ENCODE measurements at places on chromosomes 2 and 18.

DNA sequence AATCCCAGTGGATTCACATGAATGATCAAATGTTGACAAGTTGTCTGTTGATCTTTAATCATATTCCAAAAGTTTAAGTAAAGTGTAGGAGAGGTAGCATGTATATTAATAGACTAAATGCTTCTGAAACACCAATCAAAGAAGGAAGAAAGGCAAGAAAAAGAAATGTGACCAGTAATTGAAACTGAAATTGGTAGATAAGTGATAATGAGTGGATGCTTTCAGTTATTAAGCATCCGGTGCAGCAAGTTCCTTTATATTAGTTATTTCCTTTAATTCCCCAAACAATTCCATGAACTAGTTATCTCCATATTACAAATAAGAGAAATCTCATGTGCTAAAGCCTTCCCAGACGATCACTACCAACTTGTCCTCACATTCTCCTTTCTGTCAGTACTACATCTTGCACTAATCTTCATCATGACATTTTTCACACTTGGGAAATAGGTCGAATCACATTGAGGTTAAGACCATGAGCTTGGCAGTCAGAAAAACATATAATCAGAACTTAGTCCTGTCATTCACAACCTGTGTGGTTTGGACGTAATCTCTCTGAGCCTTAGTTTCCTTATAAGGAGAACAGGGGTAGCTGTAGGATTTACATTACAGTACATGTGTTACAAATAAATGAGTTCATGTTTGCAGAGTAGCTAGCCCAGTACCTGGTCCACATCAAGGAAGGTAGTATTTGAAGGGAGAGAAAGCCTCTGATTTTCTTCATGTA lies 182.1 kb downstream of the NOL4 start:
- DNase-seq: no peak

GRCh38 chr2:584863-585823 lies 92.1 kb downstream of the TMEM18 start:
- no peak for DNase-seq

GRCh38 chr18:78974115-78974761 lies 5.4 kb upstream of the SALL3 start:
- DNase-seq: no peak

GRCh38 chr2:236351966-236352525 lies 87.8 kb upstream of the ASB18 start:
- no peak for DNase-seq

GRCh38 chr2:201797175-201797840 lies 9.0 kb upstream of the CDK15 start:
- no peak for DNase-seq
